ENCODE measurements at places on chromosomes 16 and 17.

DNA sequence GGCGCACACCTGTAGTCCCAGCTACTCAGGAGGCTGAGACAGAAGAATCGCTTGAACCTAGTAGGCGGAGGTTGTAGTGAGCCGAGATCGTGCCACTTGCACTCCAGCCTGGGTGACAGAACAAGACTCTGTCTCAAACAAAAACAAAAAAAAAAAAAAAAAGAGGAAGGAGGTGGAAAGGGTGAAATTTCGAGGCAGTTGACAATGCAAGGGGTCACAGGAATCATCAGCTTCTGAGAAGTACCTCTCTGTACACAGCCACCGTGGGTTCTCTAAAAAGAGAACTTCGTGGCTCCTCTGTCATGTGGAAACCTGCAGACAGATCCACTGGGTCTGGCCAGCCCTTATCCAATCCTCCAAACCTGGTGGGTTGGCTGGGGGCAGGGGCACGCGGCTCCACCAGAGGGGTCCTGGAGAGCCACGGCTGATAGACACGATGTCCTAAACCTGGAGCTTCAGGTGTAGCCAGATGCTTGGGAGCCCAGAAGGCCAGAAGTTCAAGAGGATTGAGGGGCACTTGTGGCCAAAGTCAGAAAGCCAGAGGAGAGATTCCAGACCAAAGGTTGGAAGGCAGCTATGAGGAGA is 540 bp upstream of the CD300LF start:
- no peak for DNase-seq

- DNase-seq: no peak
These were observed 18.8 kb upstream of the GAA start for GRCh38 chr17:80082403-80083135.

DNA sequence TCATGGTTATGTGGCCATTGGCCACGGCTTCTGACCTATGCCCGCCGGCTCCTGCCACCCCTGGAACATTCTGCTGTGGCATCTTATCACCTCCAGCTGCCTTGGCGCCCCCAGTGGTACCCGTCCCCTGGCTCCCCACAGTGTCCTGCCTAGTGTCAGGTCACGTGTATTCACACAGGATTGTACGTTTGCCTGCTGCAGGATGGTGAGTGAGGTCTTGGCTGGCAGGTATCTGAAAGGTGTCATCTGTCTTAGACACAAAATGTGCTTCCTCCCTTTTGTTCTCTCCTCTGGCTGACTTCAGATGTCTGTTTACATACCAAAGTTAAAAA is 24.9 kb downstream of the DBNDD1 start:
- no peak for DNase-seq

DNA sequence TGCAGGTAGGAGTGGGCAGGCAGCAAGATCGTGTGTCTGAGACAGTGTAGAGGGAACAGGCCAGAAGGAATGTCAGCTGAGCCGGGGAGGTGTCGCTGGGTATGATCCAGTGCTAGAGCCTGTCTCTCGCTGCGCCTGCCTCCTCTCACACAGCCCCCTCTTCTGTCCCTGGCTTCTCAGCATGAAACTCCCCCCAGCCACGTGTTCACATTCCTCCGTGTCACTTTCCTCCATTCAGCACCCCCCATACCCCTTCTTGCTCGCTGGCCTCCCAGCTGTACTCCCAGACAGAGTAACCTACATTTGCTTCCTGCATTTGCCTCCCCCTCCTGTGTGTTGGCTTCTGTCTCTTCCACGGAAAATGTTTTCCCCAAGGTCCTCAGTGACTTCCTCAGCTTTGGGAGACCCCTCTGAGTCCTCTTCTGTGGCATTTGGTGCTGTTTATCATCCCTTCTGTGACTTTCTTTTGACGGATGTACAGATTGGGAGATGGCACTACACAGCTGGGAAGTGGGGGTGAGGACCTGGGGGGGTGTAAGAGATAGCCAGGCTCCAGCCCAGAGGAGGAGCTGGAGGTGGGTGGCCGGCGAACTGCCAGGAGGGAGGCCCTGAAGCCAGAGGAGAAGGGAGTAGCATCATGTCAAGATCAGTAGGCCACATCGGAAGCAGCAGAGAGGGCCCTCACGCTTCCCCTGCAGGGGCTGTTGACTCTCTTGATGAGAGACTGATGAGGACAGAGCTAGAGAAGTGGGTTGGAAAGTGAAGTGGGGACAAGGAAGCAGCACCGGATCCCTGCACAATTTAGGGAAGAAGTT is 19.2 kb downstream of the SGF29 start:
- DNase-seq: no peak

DNA sequence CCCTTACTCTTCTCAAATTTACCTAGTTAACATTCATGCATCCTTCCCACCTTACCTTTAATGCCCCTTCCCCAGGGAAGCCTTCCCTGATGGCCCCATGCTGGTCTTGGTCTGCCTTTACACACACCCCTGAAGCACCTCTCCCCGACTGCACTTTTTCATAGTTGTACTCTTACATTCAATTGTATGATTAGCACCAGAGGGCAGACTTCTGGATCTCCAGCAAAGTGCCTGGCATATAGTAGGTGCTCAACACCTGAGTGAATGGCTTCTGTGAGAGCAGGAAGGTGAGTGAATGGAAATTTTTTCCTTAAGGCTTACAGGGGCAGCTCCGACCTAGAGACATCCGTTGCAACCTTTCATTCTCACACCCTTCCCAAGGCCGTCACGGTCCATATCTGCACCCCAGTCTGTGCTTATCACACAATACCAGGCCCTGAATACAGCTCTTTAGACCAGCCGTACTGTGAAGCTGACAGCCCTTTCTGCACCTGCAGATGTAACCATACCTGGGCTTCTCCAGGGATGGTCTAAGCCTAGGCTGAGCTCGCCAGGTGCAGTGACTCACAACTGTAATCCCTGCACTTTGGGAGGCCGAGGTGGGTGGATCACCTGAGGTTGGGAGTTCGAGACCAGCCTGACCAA is 4.4 kb downstream of the PGAP3 start:
- no peak for DNase-seq

- DNase-seq: no peak
These were observed 823 bp downstream of the TNRC6C start for GRCh38 chr17:77959126-77959925.

DNA sequence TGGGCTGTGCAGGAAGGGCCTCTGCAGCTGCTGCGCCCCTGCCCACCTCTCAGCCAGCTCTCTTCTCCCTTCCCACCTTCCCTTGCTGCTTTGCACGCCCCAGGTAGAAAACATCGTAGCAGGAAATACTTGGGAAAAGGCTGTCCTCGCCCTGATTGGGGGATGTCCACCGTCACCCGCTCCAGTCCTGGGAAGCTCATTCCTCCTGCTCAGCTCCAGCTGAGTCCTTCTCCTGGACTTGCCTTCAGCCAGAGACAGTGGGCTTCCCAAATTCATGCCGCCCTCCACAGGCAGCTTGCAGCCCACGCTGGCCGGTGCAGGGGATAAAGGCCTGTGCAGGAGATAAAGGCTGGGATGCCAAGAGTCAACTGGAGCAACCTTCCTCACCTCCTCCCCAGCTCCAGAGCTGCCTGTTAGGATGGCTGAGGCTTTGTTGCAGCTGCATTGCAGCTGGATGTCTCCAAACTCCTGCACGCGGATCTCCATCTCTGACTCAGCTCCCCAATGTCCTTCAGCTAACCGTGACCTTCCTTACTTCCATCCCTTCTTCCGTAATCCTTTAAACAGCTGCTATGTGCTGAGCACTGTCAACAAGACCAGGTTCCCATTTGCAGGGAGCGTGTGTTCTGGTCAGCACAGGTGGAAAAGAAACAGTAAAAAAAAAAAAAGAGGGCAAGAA is 402.0 kb upstream of the TNRC6C start:
- no peak for DNase-seq

- no peak for DNase-seq
These were observed 33.8 kb downstream of the DEF8 start for GRCh38 chr16:89982318-89982717.

GRCh38 chr16:80788027-80788426 is 16.4 kb downstream of the CDYL2 start:
- DNase-seq: no peak

DNA sequence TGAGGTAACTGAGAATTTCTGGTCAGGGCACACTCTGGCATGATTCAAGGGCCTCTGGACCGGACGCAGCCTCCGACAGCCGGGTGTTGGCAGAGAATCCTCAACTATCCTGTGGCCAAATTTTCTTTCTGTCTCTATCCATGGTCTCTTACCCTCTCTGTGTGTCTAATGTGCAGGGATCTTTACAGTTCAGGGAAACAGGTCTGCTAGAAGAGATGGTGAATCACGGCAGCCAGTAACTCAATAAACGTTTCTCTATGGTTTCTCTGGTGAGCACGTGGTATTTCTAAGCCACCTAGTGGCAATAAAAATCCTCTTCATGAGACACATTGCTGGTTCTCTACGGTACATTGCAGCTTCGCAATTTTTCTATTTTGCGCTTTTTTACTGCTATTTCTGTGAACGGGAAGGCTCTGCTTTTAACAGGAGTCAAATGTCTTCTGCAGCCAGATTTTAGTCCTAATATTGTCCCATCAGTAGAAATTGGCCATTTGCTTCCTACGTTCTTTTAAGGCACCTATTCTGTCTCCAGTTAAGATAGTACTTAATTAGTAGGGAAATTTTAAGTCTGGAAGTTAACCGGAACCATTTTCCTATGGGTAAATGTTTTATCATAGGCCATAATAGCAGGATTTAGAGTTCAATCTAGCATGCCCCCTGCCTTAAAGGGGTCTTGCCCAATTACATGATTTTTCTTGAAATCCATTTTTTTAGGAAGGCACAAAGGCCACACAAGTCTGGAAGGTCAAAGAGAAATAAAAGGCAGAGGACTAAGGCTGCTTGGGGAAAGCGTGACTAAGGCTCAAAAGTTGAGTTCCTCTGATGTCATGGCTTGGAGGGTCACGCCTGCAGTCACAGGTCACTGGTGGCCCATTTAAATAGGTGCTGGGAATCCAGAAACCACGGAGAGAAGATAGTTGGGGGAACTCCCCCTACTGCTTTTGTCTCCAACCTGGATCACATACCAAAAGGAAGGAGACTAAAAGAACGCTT is 31.5 kb downstream of the QPRT start:
- DNase-seq: no peak

- no peak for DNase-seq
These were observed 223.2 kb upstream of the FOXF1 start for GRCh38 chr16:86286991-86287663.

- no peak for DNase-seq
These were observed 11.3 kb upstream of the RPL13 start for GRCh38 chr16:89549007-89549700.

DNA sequence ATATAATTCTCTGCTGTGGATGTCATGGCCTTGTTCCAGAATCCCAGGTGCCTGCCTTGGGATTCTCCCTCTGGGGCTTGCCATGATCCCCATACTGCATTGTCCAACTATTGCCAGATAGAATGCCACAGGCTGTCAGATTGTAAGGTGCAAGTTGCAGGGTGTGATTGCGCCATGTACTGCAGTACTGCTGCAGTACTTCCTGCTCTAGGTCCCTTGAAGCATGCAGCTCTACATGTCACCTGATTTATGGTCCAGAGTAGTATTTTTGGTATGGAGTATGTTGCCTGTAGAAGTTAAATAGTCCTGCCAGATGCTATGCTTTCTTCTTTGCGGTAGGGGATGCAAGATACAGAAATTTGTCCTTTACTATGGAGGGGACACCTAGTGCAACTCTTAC is 7.0 kb upstream of the SLFN5 start:
- no peak for DNase-seq

DNA sequence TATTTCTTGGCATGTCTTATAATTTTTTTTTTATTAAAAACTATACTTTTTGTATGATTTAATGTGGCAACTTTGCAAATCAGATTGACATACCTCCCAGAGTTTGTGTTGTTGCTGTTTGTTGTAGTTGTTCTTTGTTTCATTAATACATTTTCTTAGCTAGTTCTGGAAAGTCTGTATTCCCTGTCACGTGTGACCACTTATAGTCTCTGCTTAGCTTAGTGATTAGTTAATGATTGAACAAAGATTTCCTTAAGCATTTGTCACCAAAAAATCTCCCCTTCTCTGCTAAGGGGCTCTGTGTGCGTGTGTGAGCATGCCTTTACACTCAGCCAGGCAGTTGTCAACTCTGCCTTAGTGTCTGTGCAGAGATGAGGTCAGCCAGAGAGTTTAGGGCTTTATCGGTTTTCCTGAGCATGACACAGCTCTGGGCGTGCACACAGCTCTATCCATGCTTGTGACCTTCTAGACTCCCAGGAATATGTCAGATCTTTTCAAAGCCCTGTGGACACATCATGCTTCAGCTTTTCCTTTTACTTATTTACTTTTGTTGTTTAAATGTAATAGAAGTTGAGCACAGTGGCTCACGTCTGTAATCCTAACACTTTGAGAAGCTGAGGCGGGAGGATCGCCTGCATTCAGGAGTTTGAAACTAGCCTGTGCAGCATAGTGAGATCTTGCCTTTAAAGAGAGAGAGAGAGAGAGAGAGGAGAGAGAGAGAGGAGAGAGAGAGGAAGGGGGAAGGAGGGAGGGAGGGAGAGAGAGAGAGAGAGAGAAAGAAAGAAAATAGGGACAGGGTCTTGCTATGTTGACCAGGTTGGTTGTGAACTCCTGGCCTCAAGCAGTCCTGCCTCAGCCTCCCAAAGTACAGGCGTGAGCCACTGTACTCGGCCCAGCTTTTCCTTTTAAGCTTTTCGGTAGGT is 21.9 kb downstream of the DNAI2 start:
- no peak for DNase-seq

DNA sequence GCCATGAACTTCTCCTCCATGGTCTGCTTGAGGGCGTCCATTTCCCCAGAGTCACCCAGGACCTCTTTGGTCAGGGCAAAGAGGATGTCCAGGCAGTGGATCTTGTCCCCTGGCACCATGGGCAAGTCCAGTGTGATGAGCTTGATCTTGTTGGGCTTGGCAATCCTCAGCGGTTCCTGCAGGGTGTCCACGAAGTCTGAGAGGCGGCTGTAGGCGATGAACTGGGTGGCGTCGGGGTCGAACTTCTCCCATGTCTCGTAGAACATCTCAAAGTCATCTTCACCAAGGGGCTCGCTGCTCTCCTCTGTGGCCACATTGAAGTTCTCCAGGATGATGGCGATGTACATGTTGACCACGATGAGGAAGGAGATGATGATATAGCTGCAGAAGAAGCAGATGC is 9.0 kb upstream of the CD79B start:
- no peak for DNase-seq

- DNase-seq: no peak
These were observed 47.8 kb downstream of the NFAT5 start for GRCh38 chr16:69613378-69614154.

DNA sequence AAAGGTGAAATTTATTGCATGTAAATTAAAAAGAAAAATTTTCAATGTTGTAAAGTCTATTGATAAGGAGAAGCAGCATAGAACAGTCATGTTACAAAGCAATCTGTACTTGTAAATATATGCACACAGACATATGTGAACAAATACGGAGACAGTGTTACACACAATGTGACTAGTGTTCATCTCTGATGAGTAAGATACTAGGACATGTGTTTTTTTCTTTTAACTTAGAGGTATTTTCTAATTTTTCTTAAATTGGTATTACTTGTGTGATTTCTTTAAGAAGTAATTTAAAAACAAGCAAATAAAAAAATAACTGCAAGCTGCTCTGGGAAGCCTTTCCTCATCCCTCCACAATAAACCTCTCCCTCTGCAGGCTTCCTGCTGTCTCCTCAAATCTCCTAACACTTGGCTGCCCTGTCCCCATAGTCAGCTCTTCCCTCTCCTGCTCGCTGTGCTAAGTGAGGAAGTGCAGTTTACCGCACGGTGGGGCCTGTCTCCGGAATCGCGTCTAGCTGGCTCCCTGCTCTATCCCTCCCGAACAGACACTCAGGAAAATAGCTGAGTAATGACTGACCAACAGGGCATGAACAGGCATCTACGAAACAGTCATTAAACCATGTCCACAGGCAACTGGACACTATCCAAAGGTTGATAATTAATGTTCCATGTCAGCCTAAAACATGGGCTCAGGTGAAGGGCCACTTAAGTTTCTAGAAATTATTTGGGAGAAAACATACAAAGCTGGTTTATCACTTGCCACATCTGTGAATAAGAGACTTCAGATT is 35.9 kb downstream of the CMTM4 start:
- DNase-seq: no peak
